ENCODE measurements at places on chromosomes 16 and 17.

DNA sequence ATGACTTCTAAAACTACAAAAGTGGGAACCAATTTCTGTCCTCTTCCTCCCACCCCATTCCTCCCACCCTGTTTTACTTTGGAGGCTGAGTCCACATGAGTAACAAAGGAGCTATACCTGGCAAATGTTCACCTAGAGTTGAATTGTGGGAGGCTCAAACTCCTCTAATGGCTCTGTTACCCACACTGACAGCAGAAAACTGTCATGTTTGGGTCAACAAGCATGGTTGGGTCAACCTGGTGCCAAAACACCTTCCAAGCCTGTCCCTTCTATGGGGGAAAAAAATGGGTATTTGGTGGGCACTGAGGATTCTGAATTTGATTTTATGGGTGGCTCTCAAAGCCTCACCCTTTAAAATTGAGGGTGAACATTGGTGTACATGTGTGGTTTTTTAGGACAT is 12.0 kb upstream of the HOXB13 start:
- DNase-seq, result no peak

- DNase-seq, result no peak
Observed at GRCh38 chr17:63398680-63399079, 47.4 kb downstream of the CYB561 start.

DNA sequence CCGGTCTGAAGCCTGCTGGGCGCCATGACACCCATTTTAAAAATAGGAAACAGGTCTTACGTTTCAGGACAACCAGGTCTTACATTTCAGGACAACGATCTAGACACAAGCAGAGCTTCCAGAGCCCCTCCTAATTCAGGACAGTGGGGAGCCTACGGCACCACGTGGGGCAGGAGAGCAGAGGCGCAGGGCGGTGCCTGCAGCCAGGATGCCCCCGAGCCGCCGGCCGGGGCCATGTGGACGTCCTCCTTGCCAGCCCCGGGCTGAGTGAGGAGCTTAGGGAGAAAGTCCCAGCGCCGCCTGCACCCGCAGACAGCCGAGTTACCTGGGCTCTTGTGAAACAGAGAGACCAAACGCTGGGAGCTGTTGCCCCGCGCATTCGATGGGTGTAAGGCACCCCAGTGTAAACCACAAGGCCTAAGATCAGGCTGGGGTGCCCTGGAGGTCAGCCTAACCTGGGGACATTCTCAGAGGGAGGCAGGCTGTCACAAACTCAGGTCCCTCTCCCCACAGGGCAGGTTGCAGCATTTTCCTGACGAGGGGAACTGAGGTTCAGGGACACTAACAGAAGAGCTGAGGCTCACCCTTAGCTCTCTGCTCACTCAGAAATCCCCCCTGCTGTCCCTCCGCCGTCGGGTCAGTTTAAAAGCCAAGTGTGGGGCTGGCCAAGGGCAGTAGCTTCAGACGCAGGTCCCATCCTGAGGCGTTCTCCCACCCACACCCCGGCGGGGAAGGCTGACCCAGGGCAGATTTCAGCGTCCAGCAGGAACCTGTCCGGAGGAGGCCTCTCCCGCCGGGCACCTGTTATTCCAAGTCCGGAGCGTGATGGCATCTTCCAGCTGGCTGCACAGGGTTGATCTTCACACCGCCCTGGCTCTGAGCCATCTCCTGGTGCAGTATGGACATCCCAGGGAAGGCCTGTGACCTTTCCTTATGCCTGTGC is 1.8 kb upstream of the NOTUM start:
- DNase-seq, result no peak

DNA sequence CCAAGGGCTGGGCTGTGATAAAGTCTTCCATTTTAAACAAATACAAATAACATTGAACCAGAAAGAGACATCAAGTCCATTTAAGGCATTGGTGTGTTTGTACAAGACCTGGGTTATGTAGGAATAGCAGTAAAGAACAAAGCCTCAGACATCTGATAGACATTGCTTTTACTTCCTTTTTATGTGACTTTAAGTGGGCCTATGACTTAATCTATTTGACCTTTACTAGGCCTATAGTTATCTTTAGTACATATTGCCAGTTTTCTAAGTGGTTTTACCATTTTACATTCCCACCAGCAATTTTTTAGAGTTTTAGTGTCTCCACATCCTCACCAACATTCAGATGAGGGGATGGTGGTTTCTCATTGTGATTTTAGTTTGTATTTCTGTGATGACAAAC is 298.8 kb downstream of the ZFHX3 start:
- no peak for DNase-seq

DNA sequence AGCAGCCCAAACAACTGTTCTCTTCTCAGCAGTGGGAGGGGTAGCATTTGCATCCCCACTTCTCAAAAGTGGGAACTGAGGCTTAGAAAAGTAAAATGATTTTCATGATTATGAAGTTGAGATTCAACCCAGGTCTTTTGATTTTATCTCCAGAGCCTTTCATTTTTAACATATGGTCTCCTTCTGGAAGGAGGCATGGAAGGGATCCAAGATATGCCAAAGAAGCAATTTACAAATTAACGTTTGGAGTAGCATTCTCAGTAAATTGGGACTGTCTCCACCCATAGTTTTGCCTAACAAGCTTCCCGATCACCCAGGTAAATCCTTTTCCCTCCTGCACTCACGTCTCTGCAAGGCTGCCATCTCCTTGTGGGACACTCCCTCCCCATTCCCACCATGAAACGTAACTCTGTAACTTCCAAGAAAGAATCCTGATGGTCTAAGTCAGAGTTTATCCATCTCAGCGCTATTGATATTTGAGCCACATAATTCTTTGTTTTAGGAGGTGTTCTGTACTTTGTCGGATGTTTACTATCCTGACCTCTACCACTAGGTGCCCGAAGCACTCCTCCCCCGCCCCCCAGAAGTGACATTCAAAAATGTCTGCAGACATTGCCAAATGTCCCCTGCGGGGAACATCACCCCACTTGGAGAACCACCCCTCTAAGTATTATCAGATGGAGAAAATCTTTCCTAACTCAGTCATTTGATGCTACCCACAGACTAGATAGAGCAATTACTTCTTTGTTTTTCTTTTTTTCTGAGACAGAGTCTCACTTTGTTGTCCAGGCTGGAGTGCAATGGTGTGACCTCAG is 32.9 kb upstream of the NFAT5 start:
- DNase-seq, result no peak
